Stimulated activated CD8-positive, alpha-beta memory T cell treated with anti-CD3 and anti-CD28 coated beads, Interleukin-4, amount 100 ng/mL, for 24 hours (primary cell): ENCODE measurements at places on chromosomes 16 and 17.

DNA sequence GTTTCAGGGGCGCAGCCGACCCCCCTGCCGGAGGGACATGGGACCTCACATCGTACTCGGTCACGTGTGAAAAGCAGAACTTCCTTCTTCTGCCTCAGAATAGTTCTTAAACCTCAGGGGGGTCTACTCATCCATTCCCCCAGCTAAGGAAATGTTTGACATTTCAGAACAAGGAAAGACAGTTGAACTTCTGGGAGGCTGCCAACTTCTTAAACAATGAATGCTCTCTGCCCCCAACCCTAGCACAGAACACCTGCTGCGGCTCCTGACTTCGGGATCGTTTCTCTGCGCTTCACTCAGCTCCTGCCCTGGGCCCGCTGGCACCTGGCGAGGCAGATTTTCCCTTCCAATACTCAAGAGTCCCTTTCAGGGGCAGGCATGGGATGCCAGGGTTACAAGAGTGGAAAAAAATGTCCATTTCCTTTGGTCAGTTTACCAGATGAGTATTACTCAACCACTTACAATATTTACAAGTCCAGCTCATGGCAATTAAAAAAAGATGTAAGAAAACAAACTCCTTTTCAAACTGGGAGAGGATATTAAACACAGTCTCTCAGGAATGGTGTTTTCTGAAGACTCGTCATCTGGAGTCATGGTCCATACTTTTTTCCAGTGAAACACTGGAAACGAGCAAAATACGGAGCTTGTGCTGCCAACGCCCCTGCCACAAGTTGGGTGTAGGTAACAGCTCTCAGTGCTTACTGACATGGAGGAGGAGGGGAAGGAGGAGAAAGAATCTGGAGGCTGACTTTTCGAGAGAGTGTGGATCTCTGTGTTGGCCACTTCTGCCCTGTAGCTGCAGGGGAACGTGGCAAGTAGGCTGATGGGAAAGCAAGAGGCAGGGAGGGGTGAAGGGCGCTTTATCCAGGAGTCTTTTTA, 235.7 kb downstream of the NTN1 start:
- DNase-seq = no peak

- peak; percentile 52 for DNase-seq
Measured at GRCh38 chr16:88633684-88634140, 4.7 kb upstream of the IL17C start.

DNA sequence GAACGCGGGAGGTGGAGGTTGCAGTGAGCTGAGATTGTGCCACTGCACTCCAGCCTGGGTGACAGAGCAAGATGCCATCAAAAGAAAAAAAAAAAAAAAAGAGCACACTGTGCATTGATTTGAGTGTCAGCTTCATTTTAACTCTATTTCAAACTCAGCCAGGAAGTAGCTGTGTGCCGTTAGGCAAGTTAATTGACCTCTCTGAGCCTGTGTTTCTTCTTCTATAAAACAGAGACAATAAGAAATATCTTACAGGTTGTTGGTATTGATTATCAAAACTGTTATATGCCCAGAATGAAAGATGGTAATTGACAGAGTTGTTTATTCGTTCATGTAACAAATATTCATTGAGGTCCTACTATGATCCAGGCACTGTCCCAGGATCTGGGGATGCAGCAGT, 83.3 kb downstream of the CMC2 start:
- no peak for DNase-seq

GRCh38 chr17:48228720-48229119, 121.2 kb downstream of the SNX11 start:
- DNase-seq = no peak

DNA sequence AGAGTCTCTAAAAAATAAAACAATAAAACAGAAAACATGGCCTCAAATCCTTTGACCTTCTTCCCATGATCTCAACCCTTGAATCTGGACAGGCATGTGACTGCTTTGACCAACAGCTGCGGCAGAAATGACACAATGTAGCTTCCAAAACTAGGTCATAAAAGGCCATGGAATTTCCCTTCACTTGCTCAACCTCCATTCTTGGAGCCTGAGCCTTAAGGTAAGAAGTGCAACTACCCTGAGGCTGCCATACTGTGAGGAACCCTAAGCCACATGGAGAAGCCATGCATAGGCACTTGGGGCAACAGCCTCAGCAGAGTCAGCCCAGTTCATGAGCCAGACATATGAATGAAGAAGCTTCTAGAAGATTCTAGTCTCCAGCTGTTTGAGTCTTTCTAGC, 75.7 kb upstream of the BRD7 start:
- no peak for DNase-seq

GRCh38 chr16:10497132-10498101, 83.0 kb downstream of the EMP2 start:
- DNase-seq = no peak

- DNase-seq = no peak
Measured at GRCh38 chr16:78796221-78796866, 696.9 kb downstream of the WWOX start.

- DNase-seq = no peak
Measured at GRCh38 chr16:47787696-47788095, 326.6 kb downstream of the PHKB start.
